Mucosa of descending colon (tissue), 3 donors: ENCODE measurements at places on chromosomes 12 and 14. TPM values are rescaled to one million over a fixed set of nuclear protein-coding genes. Genes with fewer than 3 reads are reported as not detected.

DNA sequence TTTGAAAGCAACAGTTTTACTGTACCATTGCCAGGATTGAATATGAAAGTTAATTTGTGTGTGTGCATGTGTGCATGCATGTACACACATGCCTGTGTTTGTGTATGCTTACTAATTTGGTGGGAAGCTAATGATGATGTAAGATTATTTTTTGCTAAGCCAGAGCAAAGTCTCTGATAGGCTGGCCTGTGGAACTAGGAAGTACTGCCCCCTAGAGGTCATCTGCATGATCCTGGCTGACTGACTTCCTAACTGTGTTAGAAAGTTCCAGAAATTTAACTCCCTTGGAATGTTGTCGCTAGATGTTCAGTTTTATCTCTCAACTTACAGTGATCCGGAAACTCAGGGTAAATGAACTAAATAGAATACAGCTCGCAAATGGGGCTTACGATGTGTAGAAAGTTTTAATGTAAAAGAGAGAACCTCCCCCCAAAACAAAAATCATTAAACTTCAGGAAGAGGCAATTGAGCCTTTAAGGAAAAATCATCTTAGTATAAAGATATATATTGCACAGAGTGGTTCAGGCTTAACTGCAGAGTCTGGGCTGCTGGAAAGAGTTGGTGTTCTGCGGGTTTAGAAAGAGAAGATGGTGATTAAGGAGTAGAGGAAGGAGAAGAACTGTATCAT, 34.3 kb upstream of the SLC38A1 start:
- peak; percentile 22 for DNase-seq

DNA sequence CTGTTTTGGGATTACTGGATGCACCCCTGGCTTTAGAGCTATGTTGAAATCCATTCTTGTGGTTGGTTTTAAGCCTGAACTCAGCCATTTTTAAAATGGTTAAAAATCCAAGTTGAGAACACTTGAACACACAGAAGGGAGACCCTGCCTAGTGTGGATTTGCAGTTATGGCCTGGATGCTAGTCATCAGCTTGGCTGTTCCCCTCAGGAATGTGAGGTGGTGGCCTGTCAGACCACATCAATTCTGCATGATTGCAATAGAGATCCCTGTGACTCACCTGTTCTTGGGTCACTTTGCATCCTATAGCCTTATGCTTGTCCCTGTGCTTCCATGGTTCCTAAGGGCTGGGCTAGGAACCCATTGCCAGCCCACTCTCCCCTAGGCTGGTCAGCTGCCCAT, 454.1 kb downstream of the ATP23 start:
- DNase-seq, result no peak

GRCh38 chr12:76569685-76570604, 10.4 kb upstream of the OSBPL8 start:
- no peak for DNase-seq

DNA sequence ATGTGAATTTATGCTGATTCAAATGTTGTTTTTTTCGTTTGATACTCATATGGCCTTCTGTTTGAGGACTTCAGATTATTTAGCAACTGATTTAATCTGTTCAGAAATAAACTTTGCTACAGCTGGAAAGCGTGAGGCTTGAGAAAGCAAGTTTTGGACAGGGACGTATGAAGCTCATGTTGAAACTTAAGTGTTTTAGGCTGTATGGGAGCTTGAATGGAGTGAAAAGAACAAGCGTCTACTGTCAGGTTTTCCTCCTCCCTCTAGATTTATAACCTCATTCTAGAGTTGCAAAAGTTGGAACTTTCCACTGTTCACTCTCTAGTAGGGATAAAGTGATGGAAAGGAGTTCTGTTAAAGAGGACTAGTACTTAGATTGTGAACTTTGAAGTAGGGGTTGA, 1.0 kb downstream of the PRPF39 start:
- no peak for DNase-seq

- DNase-seq, result peak; percentile 60
Observed at GRCh38 chr14:88013750-88014349, 8.9 kb downstream of the GPR65 start.

DNA sequence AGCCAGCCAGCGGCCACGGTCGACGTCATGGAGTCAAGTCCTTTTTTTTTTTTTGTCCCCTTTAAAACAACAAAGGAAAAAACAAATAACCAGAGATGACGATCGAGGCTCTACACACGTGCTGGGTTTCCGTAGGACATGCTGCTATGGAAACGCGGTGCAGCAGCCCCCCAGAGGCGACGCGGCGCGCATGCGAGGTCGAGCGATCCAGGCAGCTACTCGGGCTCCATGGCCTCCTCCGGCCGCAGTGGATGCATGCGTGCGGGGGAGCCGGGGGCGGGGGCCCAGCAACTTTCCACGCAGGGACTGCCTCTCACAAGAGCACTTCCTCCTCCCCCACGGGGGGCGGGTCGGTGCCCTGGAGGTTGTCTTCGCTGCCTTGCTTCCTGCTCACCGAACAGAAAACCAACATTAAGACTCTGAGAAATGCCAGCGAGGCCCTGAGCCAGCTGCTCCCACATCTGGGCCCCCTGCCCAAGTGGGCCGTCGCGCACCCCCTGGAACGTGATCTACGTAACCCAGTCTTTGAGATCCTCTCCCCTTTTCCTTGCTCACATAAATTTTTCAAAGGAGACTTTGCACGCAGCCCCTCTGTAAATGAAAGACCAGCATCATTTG, 30.7 kb downstream of the P2RX4 start:
- DNase-seq, result peak; percentile 80

- DNase-seq, result no peak
Observed at GRCh38 chr14:101187816-101188570, 284.5 kb upstream of the RTL1 start.

GRCh38 chr12:124862768-124863415, 772 bp downstream of the SCARB1 start:
- DNase-seq, result no peak

- DNase-seq, result no peak
Observed at GRCh38 chr14:85616386-85616885, 86.5 kb downstream of the FLRT2 start.

DNA sequence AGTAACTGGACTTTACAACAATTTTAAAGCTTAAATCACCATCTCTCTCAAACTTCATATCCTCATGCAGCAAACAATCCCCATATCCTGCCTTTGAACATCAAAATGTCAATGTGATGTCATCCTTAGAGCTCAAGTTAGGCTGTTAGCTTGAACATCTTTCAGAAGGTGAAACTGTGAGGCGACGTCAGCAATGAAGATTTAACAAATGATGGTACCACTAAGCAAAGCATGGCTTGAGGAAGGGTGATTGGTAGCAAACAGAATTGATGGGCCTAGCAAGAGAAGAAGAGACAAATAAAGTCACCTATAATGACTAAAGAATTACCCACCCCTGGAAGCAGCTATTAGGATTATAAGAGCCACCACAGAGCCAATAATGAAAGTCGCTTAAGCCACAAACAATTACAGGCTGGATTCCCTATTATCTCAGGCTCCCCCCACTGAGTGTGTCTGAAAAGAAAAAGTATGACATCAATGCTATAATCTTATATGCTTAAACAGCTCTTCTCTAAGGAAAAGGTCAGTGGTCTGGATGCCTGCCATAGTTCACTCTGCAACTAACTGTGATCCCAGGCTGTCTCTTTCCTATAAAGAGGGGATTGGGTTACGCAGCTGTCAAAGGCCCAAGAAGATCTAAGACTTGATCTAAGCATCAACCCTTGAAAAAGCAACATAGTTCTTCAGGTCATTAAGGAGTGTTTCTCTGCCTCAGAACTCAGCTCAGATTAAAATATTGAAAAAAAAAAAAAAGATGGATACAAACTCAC, 18.1 kb downstream of the EGLN3 start:
- no peak for DNase-seq

DNA sequence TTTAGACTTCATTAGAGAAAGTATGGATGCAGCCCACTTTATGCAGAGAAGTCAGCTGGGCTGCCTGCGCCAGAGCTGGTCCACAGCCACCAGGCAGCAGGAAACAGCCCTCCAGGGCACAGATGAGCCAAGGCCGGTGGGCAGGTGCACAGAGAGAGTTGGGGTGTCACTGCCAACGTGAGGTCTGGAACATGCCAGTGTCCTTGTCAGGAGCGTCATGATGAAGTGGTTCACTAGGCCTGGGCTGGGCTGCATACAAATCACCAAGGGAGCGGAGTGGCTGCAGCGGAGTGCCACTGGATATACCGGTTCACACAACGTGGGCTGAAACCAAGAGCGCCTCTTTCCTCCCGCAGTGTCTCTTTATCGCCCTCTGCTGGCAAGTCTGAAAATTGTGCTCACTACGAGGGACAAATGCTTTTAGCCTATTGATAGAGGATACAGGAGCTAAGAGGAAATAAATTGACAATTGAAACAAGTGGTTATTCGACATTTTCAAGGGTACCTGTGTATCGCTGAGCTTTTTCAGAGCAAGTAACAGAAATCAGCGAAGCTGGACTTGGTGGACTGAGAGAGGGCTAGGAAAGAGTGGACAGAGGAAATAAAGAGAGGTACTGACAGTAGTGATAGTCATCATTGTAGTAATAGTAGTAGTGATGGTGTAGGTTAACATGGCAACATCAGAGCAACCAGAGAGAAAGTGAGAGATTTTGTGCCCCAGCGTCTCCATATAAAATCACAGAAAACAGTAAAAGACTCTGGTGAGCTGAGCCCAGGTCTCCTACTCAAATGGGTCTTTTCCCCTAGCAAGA, 52.0 kb upstream of the ITPR2 start:
- peak; percentile 91 for DNase-seq

- DNase-seq, result no peak
Observed at GRCh38 chr12:15256761-15257160, 35.5 kb upstream of the RERG start.

- DNase-seq, result no peak
Observed at GRCh38 chr12:87150969-87151662, 878.1 kb downstream of the C12orf50 start.

- no peak for DNase-seq
Observed at GRCh38 chr12:19639781-19640415, 200.6 kb downstream of the AEBP2 start.

GRCh38 chr14:80313806-80314205, 102.5 kb upstream of the DIO2 start:
- DNase-seq, result no peak

GRCh38 chr14:50762001-50762930, 68.7 kb downstream of the NIN start:
- DNase-seq, result no peak

- no peak for DNase-seq
Observed at GRCh38 chr14:65446159-65446558, 33.6 kb downstream of the FUT8 start.

DNA sequence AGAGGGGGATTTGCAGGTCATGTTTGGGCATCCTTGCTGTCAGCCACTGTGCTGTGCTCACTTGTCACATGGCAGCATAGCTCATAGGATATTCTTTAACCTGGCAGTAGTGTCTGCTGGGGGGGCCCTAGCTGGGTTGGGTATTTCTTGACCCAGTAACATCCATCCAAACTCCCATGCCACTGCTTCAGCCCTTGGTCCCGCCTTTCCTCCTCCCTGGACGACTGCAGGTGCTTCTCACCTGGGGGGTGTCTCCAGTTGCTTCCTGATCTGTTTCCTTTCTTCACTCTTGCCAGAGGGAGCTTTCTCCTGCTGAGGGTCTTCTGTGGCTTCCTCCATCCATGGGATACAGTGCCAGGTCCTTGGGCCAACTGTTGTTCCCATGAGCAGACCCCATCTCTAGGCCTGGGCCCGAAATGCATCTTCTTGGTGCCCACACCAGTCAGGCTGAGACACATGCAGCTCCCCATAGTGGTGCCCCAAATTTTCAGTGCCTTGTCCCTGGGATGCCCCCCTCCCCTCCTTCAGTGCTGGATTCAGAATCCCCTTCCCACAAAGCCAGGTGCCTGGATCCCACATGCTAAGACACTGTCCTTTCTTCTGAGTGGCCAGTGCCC, 20.5 kb downstream of the C14orf132 start:
- no peak for DNase-seq

Gene AMIGO2
- total RNA-seq, result 3.5 TPM

Gene OLR1
- total RNA-seq, result 0.63 TPM

Gene KRT1
- total RNA-seq, result 0.35 TPM

Gene SLC38A4
- 1.7 TPM for total RNA-seq

Gene PLXNC1
- total RNA-seq, result 5.2 TPM

Gene LRRC9
- 0.58 TPM for total RNA-seq

Gene PTCSC3
- total RNA-seq, result not detected

Gene SOAT2
- not detected for total RNA-seq

Gene LYZ
- 47.7 TPM for total RNA-seq
